ENCODE measurements at places on chromosomes 13 and 19. TPM values are rescaled to one million over a fixed set of nuclear protein-coding genes. Genes with fewer than 3 reads are reported as not detected.

The AKT1S1 gene
- total RNA-seq, result 38.8 TPM

The MBD3 gene
- 65.0 TPM for total RNA-seq

The DMKN gene
- total RNA-seq, result 3.1 TPM

The INAFM1 gene
- total RNA-seq, result 34.4 TPM

The SNRPD2 gene
- 239 TPM for total RNA-seq

The TEX101 gene
- total RNA-seq, result not detected

The TMEM150B gene
- total RNA-seq, result 7.1 TPM

The TUBA3C gene
- not detected for total RNA-seq

The GPC5 gene
- 0.13 TPM for total RNA-seq

The TBXA2R gene
- total RNA-seq, result 5.4 TPM

The CYP4F8 gene
- total RNA-seq, result not detected

The SBSN gene
- total RNA-seq, result not detected

The GNA15 gene
- 15.4 TPM for total RNA-seq

The MYO1F gene
- 47.7 TPM for total RNA-seq

The SIAH3 gene
- total RNA-seq, result not detected

The IGLON5 gene
- total RNA-seq, result 3.7 TPM

The CBLC gene
- total RNA-seq, result not detected

The IL11 gene
- not detected for total RNA-seq

The TMEM238 gene
- total RNA-seq, result 0.90 TPM

The ZNF440 gene
- 12.2 TPM for total RNA-seq

The ADAT3 gene
- total RNA-seq, result 6.1 TPM

The LILRA1 gene
- 3.7 TPM for total RNA-seq

The OR7D2 gene
- not detected for total RNA-seq

The TBC1D4 gene
- 44.5 TPM for total RNA-seq

The LILRB2 gene
- 14.4 TPM for total RNA-seq

The DHDH gene
- 0.61 TPM for total RNA-seq

The SYNGR4 gene
- total RNA-seq, result not detected

The DCT gene
- total RNA-seq, result 0.26 TPM

The LIM2 gene
- not detected for total RNA-seq

The ZNF699 gene
- 3.6 TPM for total RNA-seq

The ZSCAN4 gene
- not detected for total RNA-seq

The IL12RB1 gene
- 2.3 TPM for total RNA-seq

The LIN7B gene
- 4.2 TPM for total RNA-seq

The FUT2 gene
- 0.19 TPM for total RNA-seq
